Natural killer cell (primary cell): ENCODE measurements at places on chromosomes 3 and 15.

GRCh38 chr3:152193673-152194267, 75.0 kb upstream of the MBNL1 start:
- no peak for DNase-seq

DNA sequence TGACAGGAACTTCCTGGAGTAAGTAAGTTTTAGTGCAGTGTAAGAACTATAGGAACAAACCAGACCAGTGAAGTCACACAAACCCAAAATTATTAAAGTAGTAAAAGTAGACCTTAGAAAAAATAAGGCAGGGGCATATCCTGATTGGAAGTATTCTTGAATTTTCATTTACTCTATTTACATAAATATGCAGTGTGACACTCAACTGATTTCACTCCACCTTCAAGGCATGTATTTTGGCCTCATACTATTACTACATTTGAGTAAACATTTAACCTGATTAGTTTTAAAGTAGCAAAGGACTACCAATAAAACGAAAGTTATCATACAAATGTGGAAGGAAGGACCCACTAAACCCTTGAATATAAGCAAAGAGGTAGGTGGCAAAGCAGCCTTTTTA, 22.8 kb downstream of the TRNT1 start:
- no peak for DNase-seq

DNA sequence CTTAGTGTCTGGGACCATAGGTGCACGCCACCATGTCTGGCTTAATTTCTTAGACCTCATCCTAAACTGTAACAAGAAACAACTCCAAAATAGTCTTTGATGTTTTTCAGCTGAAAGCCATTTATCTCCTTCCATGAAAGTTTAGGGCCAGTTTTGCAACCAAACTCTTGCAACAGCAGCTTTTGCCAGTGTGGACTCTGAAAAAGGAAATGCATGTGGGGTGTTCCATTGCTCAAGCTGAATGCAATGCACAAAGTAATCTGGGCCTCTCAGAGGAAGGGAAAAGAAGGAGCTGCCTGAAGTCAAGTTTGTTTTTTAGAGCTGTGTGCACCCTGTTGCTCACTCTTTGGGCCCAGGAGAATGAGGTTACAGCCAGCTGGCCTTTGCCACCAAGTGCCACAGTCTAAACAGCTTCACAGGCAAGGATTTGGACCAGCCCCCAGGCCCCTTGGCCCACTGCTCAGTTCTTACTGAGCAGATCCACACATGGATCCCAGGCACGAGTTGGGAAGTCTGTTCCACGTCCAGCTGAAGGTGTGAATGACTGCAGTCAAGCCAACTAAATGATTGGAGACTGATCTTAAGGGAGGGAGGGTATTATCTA, 212.3 kb upstream of the LRRFIP2 start:
- no peak for DNase-seq

- DNase-seq, result peak; percentile 19
Measured at GRCh38 chr15:48332642-48333034, 1.4 kb downstream of the DUT start.

GRCh38 chr3:81299481-81299880, 462.0 kb downstream of the GBE1 start:
- no peak for DNase-seq

GRCh38 chr3:136840252-136840651, 21.3 kb downstream of the SLC35G2 start:
- no peak for DNase-seq

DNA sequence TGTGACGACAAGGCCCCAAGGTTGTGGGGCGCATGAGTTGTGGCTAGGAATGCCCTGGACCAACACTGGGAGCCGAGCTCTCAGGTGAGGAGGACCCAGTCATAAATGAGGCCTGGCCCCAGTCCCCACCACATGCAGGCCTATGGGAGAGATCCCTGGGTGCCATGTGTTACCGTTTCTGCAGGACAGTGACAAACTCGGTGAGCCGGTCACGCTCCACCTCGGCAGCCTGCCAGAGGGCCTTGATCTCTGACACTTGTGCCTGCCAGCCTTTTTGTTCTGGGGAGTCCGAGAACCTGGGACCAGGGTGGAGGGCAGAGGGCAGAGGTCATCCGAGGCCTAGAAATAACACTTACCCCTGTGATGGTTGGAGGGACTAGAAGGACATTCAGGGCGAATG, 27.7 kb upstream of the HHATL start:
- no peak for DNase-seq

DNA sequence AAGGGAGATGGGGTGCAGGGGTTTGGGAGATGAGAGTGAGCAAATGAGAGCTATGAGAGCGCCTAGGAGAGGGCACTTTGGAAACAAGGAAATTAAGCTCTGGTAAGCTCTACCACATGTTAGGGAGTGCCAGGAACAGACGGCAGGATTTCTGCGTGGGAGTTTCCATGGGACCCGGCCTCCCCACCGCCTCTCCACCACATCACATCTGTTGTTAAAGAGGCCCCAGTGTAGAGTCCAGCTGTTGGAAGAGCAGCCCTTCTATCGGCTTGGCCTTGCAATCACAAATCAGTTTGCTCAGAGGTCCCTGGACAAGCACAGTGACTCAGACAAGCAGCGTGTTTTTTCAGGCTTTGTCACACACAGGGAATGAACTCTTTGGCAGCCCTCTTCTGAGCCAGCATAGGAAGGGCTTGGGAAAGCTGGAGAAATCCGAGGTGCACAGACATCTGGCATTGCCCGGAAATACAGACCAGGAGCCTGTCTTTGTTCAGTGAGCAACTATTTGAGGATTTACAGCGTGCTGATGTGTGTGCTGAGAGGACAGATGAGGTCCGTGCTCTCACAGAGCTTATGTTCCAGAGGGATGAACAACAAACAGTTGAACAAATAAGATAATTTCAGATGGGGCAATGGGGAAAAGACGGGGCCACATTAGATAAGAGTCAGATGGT, 370.6 kb upstream of the PROK2 start:
- no peak for DNase-seq

GRCh38 chr15:31328428-31328968, 1.9 kb downstream of the KLF13 start:
- DNase-seq, result peak; percentile 68

DNA sequence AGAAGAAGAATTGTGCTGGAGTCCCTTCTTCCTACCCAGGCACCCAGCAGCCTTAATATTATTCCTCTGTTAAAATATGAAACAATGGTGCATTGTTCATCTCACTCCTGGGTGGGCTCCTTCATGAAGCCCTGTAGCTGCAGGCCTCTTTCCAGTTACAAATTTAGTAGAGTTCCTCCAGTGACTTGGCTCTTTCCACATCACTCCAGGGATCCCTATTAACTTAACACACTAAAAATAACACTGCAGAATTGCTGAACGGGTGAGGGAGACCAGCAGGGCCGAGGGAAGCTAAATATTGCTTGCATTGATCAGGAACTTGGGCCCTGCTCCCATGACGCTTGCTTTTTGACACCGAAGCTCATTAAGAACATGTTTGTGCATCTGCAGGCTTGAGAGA, 142.3 kb downstream of the PDCD6IP start:
- no peak for DNase-seq

- DNase-seq, result no peak
Measured at GRCh38 chr15:36798794-36799193, 219.4 kb downstream of the CDIN1 start.

DNA sequence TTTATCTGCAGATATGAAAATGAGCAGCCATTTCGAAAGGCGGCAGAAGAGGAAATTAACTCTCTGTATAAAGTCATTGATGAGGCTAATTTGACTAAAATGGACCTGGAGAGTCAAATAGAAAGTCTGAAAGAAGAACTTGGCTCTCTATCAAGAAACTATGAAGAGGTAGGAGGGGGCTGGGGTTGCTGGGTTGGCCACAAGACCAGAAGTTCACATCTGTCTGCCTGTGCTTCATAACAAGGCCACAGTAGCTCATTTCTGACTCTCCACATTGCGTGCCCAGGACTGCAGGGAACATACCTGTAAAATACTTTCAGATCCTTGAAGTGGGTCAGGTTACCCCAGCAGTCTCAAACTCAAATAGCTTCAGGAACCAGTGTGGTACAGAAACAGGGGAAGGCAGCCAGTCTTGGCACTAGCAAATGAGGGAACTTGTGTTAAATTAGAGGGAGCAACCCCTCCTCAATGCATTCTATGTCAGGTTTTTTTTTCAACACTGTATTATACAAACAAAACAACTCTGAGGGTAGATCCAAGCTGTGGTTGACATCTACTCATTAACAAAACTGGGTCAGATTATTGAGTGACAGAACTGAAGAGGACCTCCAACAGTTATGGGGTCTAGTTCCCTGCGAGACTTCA, 48.7 kb downstream of the BFSP2 start:
- DNase-seq, result no peak

DNA sequence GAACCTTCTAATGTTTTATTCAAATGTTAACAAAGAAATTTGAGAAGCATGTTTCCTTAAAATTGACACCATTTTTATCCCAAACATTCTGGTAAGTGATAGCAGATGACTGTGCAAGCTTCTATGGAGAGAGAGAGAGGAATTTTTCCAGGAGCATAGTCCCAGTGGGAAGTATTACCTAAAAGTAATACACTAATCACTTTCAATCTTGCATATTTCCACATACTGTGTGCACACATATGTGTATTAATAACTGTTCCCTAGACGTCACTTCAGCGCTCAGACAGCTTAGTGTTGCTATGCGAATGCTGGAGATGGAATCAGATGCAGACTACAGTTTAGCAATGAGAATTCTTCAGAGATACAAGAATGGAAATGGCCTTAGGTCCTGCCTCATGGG, 424.3 kb upstream of the TPRG1 start:
- no peak for DNase-seq

GRCh38 chr3:188905547-188905946, 266.2 kb upstream of the TPRG1 start:
- DNase-seq, result no peak

DNA sequence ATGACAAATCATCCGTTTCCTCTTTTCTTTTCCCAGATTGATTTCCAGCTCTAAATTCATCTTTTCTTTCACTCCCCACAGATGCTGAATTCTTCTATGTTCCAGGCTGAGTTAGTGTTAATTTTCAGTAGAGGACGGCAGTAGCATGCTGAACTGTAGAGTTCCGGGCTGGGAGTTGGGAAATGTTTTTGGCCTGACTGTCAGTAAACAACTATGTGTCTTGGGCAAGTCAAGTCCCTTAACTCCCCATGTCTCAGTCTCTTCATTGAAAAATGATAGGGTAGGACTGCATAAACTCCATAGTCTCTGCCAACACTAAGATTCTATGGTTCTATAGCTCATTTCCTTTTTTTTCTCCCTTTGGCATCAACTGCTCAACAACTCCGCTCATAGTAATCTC, 333.9 kb downstream of the TIGIT start:
- no peak for DNase-seq

- no peak for DNase-seq
Measured at GRCh38 chr3:117101697-117102096, 392.1 kb downstream of the TUSC7 start.

DNA sequence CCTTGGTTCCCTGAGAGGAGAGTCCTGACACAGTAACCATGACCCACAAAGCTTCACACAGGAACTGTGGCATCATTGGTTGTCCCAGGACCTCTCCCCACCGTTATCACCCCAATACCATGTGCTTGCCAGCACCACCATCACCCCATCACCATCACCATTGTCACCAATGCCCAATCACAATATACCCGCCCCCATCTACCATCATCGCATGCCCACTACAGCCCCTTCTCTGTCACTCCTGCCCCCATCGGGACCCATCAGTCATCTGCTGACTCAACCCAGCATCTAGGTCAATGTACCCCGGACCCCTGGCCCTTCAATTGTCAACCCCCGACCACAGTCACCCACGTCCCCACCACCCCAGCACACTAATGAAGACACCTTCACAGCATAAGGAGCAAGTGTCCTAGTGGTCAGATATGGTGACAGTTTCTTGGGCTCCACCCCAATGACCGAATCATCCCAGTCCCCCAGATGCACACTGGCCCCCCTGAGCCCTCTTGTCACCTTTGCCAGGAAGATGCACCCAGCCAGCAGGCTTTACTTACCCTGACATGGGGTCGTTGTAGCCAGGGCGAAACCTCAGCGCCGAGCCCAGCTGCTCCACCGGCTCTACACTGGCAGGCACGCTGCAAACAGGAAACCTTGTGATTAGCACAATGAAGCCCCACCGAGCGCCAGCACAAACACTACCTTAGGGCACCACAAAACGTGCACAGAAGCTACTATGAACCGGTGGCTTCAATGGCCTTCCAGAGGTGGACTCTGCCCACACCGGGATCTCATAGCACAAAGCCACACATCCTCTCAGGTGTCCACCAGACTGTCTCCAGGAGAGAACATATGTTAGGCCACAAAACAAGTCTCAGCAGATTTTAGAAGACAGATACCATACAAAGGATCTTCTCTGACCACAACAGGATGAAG, 25.1 kb downstream of the SHISA5 start:
- peak; percentile 81 for DNase-seq

DNA sequence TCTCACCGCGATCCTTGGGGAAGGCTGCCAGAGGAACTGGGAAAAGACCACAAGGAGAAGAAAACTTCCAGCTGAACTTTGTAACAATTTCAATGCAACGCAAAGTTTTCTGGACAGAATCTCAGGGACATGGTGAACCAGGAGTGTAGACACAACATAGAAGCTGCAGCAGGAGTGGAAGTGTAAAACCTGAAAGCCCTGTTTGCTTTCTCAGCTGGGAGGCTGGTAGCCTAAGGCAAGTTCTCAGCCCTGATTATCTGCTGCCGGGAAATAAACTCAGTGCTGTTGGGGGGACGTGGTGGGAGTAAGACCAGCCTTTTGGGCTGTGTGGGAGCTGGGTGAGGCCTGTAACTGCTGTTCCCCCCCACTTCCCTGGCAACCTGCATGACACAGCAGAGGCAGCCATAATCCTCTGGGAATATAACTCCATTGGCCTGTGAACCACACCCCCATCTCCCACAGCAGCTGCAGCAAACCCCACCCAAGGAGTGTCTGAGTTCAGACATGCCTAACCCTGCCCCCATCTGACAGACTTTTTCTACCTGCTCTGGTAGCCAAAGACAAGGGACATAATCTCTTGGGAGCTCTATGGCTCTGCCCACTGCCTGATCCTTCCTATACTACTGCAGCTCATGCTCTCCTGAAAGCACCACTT, 106.7 kb downstream of the ZNF621 start:
- DNase-seq, result no peak

DNA sequence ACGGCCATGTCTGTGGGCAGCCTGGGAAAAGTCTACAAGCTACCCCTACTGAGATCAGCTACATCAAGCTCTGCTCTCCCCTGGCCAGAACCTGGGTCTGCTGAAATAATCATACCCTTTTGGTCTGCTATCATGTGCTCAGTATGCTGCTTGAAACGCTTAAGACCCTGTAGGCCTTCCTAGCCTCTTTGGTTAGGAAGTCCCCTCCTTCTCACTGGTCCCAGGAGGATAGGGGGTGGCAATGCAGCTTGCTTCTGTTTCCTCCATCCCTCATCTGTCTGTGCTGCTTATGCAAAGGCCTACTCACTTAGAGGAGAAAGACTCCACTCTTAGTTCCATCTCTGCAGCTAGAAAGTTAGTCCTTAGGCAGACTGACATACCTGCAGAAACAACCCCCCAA, 118.2 kb upstream of the RASGRP1 start:
- DNase-seq, result no peak

GRCh38 chr3:179971280-179971679, 65.5 kb downstream of the PEX5L start:
- DNase-seq, result no peak
